Stimulated activated naive CD4-positive, alpha-beta T cell (primary cell): ENCODE measurements at places on chromosomes 7 and 10.

- DNase-seq: no peak
Measured at GRCh38 chr10:3129581-3130340, 42.8 kb downstream of the PITRM1 start.

GRCh38 chr7:75663302-75663907 lies 75.3 kb downstream of the HIP1 start:
- DNase-seq: no peak

GRCh38 chr10:86216886-86217285 lies 149.7 kb downstream of the GRID1 start:
- DNase-seq: no peak

DNA sequence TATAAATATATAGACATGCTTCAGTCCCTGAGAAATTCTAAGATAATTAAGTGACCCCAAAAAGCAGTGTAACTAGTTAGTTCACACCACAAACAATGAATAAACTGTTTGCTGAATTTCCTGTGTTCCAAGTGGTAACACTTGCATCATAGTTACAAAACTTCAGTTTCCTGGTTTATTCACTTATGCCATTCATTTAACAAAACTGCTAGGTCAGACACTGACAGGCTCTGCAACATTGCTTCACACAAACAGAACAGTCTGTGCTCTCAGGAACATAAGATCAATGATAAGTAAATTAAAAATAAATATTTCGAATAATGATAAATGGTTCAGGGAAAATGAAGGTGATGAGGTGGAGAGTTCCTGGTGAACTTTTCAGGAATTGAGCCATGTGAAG lies 133.3 kb upstream of the NAMPT start:
- DNase-seq: no peak

DNA sequence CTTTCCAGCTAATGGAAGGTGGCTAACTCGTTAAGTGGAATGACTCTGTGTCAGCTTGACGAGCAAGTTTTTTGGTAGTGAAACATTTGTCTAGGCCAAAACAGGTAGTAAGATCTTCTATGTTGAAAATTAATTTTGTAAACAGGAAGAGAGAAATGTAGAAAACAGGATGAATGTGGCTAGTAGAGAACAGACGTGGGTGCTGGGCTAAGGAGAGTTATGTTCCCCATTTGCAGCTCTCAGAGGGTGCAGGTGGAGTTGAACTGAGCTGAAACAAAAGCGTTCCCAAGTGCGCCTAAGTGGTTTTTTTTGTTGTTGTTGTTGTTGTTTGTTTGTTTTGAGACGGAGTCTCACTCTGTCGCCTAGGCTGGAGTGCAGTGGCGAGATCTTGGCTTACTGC lies 59.5 kb upstream of the SRPK2 start:
- DNase-seq: no peak

- no peak for DNase-seq
Measured at GRCh38 chr10:102578782-102579181, 65.5 kb upstream of the TRIM8 start.

- no peak for DNase-seq
Measured at GRCh38 chr10:97919012-97919411, 69.4 kb downstream of the GOLGA7B start.

DNA sequence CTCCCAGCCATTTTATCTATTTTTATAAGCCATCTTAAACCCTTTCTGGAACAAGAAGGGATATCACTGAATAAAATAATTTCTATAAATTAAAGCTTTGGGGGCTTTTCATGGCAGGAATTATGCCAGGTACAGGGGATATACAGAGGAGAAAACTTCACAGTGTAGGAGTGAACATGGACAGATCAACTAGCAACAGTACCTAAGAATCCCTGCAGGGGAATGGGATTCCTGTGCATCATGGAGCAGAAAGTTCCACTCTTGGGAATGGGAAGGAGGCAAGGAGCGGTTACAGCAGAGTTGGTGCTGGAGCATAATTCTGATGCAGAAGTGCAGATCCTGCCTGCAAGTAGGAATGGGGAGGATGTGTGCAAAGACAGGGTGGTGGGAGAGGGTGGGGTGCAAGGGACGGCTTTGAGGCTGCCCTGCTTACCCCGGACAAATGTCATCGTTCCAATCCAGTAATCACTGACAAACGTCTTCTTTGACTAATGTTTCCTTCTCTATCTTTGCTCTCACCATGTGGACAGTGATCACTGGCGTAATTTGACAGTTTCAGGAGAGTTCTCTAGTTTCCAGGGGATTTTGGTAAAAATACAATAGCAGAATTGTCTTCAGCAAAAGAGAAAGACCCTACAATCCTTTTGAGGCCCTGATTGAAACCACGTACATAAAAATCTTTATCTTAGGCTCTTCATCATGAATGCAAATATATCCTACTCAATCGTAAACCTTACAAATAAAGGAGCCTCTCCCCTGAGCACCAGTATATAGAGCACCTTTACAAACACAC lies 196.7 kb downstream of the HECW1 start:
- no peak for DNase-seq

GRCh38 chr10:63208986-63209385 lies 75.9 kb downstream of the NRBF2 start:
- no peak for DNase-seq

DNA sequence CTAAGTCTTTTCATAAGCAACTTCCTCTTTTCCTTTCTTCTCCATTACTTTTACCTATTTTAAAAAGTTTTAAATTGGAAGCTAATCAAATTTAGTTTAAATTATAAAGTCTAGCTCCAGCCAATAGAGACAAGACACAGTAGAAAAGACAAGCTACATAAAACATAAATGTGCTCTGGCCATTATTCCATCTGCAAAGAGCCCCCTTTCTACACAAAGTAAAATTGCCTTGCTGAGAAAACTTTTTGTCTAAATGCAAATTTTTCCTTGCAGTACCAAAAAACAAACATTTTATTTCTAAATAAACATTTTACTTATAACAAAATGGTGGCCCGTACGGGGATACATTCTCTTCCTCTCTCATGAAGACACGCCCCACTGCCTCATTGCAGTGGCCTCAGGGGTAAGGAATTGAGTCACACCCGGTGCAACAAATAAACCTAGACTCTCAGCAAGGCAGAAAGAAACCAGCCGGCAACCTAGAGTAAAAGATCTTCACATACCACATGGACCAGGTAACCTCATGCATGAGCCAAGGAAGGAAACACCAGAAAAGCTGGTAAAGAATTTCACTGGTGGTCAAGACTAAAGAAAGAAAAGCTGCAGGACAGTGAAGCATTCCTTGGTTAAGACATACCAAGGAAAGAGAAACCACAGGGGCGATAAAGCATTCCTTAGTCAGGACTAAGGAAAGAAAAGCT lies 71.6 kb upstream of the ZNF746 start:
- no peak for DNase-seq

DNA sequence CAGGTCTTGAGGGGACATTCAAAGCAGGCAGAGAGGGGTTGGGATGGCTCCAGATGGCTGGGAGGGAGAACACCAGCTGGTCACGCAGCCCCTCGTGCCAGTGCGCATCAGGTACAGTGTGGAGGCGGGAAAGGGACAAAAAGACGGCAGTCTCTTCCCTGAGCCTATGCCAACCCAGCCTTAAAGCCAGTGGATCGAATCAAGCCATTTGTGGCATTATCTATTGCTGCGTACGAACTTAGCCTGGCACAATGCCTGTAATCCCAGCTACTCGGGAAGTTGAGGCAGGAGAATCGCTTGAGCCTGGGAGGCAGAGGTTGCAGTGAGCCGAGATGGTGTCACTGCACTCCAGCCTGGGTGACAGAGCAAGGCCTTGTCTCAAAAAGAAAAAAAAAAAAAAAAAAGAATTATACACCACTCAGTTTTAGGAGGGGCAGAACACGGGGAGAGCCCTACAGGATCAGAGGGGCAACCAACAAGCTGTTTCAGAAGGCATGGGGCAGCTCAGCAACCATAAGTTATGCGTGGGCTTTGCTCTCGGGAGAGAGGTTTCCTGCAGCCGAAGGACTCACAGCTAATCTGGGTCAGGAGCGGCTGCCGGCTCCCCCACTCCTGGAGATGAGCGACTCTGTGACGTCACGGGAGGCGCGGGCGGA lies 356 bp upstream of the NDUFB2 start:
- no peak for DNase-seq

- no peak for DNase-seq
Measured at GRCh38 chr10:108638225-108638624, 1285.1 kb downstream of the XPNPEP1 start.

DNA sequence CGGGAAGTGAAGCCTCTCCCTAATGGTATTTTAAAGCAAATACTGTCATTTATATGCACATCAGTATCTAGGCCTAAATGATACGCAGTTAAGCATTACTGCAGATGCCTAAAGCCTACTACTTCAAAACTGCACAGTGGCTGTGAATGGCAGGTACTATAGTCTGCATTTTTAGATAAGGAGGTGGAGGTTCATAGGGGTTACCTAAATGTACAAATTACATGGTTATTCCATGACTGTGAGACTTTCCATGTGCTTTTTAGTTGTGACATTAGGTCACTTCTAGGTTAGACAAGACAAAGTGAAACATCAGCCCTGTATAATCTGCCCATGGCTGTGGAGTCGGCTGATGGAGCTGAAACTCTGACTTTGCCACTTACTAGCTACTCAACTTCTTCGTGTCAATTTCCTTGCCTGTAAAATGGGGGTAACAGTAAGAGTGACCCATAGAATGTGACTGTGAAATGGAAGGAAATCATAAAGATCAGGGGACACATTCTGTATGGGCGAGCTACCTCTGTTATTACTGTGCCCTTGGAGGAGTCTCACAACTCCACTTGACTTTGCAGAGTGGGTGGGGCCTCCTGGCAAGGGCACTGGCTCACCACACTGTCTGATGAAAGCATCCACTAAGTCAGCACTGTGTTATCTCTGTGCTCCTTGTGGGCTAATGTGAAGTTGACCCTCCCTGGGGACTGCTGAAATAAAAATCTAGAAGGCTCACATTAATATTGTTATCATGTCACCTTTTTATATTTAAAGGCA lies 239.4 kb downstream of the TNS3 start:
- no peak for DNase-seq

- no peak for DNase-seq
Measured at GRCh38 chr7:55109404-55110167, 90.8 kb downstream of the EGFR start.

DNA sequence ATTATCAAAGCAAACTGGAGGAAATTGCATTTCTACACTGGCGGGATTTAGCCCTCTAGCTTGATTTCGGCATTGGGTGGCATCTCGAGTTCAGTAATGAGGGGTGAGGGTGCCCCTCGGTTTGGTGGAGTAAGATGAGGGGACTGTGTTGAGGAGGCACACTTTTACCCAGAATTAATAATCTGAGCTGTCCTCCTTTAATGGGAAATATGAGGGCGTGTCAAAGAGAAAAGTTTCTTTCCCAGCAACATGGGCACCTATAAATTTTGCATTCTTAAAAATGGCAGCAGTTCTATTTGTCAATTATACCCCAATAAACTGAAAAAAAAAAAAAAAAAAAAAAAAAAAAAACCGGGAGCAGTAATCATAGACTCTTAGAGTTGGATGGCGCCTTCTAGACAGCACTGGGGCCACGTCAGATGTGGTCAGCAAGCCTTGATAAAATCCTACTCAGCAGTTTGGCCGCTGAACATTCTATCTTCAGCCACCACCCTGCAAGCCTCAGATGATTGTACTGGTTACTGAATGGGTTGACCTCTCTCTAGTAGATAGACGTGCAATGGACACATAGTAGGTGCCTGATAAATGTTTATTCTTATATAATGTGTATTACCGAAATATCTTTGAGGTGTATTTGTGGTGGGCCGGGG lies 931 bp downstream of the PAPSS2 start:
- DNase-seq: no peak

DNA sequence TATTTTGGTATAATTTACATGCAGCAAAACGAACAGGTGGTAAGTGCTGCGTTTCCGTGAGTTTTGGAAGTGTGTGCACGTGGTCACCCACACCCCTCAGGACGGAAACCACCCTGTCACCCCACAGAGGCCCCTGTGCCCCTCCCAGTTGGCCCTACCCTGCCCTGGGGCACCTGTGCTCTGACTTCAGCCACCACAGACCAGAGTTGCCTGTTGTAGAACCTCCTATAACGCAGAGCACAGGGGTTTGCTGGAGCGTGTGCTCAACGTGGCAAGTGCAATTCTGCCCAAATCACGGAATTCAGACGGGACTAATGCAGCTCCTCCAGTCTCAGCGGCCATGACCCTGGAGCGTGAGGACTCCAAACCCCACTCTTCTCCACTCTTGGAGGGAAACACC lies 9.6 kb upstream of the CFAP46 start:
- DNase-seq: no peak

DNA sequence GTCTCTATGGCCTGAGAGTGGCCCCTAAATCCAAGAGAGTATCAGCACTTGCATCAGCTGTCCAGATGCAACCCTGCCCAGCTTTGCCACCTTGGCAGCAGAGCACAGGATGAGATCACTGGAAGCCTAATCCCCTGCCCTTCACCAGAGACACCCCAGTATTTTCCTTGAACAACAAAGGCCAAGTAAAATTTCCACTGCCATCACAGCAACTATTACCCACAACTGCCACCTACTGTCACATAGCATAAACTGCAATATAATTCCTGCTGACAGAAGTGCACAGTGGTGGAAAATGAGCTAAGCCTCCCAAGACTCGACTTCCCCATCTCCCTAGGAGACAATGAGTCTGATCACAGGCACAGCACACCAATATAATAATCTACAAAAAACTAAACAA lies 462.8 kb upstream of the ZWINT start:
- no peak for DNase-seq
